ENCODE measurements at places on chromosomes 13 and 19. TPM values are rescaled to one million over a fixed set of nuclear protein-coding genes. Genes with fewer than 3 reads are reported as not detected.

POP4 gene
- 88.6 TPM for total RNA-seq

KCNK6 gene
- total RNA-seq: 1.7 TPM

MARCHF2 gene
- total RNA-seq: 203 TPM

ARL11 gene
- total RNA-seq: 0.49 TPM

BRSK1 gene
- 1.2 TPM for total RNA-seq

PNMA8A gene
- 24.6 TPM for total RNA-seq

TBXA2R gene
- 1.3 TPM for total RNA-seq

ACP7 gene
- total RNA-seq: not detected

CADM4 gene
- total RNA-seq: 3.2 TPM

ZIK1 gene
- total RNA-seq: 13.7 TPM

IL4I1 gene
- total RNA-seq: not detected

CASP14 gene
- not detected for total RNA-seq

B3GNT3 gene
- total RNA-seq: 0.78 TPM

DACT3 gene
- total RNA-seq: 2.9 TPM

PNMA8B gene
- 1.5 TPM for total RNA-seq

NKPD1 gene
- 0.44 TPM for total RNA-seq
